ENCODE measurements at places on chromosomes 12 and 14.
A peak's percentile ranks its signal among the peaks of the same experiment; 100 is the strongest.

- no peak for DNase-seq
Observed at GRCh38 chr12:116599285-116600136, 40.3 kb downstream of the MAP1LC3B2 start.

DNA sequence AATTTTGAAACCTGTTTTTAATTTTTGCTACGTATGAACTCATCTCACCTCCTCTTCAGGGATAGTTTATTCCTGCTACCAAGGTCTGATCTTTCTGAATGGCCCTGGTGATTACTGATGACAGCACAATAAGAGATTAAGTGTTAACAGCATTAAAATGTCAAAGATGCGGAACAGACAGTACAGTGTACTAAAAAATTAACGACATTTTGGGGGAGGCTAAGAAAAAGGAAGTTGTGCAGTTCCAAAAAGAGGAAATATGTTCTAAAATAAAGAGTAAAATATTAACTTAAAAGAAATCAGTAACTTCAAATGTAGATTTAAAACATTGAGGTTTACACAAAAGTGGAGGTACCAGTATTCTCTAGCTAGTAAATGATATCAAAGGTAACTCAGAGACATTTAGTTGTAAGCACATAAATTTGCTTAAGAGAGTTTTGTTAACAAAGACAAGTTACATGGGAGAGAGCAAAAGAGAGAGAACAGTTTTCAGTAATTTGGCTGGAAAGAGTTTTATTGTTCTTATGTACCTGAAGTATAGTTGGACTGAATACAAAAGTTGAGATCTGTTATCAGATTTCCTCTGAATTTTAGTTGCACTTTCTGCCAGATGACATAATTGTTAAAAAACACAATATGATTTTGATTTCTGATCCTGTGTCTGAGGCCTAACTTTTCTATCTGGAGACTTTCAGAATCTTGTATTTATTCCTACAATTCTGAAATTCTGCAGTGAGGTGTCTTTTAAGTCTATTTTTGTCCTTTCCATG lies 4.2 kb upstream of the CLECL1 start:
- DNase-seq = no peak

DNA sequence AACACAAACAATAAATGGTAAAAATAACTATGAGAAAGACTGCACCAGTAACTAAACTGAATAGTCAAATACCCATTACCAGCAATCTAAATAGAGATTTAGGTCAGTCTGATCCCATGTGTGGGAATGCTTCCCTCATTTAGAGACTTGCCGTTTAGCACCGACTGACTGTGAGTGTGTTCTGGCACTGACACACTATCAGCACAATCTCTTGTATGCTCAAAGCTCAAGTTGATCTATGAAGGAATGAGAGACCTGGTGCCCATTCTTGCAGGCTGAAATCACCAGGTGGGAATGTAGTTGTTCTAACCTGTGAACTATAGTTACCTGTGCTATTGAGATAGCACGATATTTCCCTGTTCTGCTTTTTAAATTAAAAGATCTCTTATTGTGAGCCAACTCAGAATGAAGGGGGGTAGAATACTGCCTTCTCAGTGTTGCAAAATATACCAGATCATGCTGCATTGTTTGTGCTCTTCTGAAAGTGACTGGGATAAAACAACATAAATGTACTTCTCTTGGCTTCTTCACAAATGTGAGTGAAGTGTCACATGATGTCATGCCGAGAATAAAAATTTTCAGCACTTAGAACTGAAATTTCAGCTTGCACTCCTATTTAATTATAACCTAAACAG lies 99.6 kb downstream of the LIN7A start:
- DNase-seq = no peak

GRCh38 chr14:89428546-89429198 lies 11.6 kb upstream of the FOXN3 start:
- peak; percentile 97 for DNase-seq

- DNase-seq = no peak
Observed at GRCh38 chr12:38691164-38691563, 214.2 kb downstream of the CPNE8 start.

DNA sequence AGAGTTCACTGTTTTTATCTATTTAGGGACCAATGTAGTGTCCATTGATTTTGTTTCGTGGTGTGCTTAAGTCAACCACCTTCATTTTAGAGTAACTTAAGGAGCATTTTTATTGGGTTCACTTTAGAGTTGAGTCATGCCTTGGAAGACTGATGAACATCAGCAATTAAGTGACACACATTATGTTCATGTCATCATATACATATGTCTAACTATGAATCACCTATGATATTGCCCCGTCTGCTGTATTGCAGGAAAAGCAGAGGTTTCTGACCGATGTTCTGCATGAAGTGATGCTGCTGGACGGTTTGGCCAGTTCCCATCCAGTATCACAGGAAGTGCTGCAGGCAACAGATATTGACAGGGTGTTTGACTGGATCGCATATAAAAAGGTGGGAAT lies 227.1 kb downstream of the TRHDE start:
- no peak for DNase-seq

- no peak for DNase-seq
Observed at GRCh38 chr12:124449623-124450375, 117.6 kb downstream of the NCOR2 start.

DNA sequence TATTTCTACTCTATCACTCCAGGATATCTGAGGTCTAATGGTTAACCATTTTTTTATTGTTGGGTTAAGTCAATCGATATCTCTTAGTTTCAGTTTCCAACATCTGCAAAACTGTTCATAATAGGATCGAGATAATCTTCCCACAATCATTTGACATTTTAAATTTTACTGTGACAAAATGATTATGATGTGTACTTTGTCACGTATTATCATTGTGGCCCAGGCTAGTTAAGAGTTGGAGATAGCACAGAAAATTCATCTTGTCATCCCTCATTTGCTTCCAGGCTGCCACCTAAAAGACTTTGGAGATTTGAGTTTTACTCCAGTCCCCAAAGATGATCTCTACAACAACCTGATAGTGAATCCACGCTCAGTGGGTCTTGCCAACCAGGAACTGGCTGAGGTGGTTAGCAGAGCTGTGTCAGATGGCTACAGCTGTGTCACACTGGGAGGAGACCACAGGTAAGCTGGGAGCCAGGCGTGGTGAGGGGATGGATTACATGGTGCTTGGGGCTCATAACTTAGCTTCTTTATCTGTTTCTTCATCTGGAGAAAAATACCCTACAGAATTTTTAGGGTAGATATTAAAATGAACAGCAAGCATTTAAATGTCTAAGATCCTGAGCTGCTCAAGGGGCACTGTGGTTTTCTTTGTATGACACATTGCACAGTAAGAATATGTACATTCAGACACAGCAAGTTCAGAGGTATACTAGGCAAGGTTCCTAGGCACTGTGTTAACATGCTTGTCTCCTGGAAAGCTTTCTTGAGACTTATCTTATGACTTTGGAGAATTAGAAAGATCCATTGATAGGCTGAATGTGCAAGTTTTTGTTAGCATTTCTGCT lies 22.4 kb downstream of the ARG2 start:
- DNase-seq = no peak

DNA sequence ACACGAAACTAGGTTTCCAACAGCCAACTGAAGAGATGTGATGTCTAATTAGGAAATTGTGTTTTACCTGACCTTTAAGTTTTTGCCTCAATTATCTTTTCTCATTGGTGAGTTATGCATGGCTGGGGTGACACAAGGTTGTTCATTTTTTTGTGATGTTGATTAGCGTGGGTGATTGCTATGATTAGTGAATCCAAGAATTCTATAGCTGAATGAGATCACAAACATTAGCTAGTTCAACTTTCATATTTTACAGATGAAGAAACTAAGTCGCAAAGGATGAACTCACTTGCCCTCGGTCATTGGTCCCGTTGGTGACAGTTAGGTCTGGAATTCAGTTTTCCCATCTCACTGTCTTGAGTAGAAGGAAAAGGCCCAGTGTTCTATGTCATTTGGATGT lies 32.6 kb upstream of the LMNTD1 start:
- DNase-seq = no peak

DNA sequence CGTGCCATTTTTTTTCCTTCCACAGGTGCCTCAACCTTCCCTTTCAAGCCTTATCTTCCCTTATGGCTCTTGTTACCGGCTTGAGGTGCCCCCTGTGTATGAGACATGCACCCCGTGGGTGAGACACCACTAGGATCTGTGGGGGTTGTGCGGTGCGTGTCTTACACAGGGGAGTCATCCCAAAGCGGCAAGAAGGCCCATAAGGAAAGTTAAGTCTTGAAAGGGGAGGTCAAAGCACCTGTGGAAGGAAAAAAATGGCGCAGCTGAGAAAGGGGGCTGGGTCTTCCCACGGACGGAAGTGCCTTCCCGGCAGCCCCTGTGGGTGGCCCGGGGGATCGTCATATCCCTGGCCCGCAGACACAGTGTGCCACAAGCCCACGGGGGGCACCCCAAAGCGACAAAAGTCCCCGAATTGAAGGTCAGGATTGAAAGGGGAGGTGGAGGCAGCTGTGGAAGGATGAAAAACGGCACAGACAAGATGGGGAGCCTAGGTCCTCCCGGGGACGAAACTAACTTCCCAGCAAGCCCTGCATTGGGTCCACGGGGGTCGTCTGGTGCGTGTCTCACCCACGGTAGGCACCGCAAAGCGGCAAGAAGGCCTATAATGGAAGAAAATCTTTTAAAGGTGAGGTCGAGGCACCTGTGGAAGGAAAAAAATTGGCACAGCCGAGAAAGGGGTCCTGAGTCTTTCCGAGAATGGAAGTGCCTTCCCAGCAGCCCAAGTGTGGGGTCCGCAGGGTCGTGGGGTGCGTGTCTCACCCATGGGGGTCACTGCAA lies 273.3 kb downstream of the ALG10 start:
- no peak for DNase-seq

DNA sequence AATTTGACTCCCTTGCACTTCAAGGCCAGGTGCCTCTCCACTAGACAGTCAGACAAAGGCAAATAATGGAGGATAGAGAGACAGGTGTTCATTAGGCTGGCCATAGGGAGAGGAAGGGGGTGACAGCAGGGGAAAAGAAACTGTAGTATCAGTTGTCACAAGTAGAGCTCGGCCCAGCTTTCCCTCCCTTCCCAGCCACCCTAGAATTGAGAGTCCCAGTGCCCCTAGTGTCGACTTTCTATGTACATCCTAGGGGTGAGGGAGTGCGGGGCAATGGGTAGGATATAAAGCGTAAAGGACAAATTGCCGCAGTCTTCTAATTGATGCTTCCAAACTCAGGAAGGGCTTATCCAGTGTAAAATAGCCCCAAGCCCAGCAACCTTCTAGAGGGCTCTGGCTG lies 39.0 kb downstream of the BAZ2A start:
- DNase-seq = peak; percentile 87

DNA sequence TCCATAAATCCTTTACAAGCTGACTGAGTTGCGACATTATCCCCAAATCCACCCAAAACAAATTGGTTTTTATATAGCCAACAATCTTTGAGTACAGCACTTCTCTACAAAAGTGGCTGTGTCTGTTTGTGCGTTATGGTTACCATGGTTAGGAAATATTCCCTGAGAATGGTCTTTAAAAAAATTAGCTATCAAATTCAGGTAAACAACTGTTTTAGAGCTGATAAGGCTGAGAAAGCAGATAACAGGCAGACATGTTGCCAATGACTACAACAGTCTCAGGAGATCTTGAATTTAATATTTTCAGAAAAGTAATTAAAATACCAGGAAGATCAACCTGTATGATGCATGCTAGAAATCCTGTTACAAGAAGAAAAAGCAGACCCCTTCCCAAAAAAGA lies 248.0 kb downstream of the RASSF9 start:
- DNase-seq = no peak

DNA sequence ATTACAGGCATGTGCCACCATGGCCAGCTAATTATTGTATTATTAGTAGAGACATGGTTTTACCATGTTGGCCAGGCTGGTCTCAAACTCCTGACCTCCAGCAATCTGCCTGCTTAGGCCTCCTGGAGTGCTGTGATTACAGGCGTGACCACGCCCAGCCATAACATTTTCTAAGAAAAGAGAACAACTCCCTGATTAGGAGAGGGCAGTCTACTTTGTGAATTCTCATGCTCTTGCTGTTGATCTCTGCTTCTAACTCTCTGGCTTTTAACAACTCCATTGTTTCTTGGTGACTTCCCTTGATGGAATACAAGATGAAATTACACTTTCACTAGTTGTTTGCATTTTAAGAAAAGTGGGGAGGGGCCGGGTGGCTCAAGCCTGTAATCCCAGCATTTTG lies 33.6 kb downstream of the SSH1 start:
- DNase-seq = no peak

GRCh38 chr14:77885367-77885766 lies 85.5 kb downstream of the ADCK1 start:
- DNase-seq = peak; percentile 16

GRCh38 chr12:122064025-122064777 lies 14.4 kb upstream of the MLXIP start:
- DNase-seq = peak; percentile 84

- DNase-seq = peak; percentile 41
Observed at GRCh38 chr14:61280092-61280525, 1.0 kb downstream of the TMEM30B start.

DNA sequence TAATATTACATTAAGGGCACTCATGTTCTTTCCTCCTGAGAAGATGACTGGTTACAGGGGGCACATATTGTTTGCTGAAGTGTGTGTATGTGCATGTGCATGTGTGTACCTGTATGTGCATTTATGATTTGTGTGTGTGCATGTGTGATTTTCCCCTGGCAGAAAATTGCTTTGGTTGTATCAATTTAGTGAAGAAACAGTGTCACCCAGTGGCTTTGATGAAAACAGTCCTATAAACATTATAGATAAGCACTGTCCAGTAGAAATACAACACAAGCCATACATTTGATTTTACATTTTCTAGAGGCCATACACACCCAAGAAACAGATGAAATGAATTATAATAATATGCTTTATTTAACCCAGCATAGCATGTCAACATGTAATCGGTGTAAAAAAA lies 8.6 kb downstream of the PDE3A start:
- DNase-seq = no peak

DNA sequence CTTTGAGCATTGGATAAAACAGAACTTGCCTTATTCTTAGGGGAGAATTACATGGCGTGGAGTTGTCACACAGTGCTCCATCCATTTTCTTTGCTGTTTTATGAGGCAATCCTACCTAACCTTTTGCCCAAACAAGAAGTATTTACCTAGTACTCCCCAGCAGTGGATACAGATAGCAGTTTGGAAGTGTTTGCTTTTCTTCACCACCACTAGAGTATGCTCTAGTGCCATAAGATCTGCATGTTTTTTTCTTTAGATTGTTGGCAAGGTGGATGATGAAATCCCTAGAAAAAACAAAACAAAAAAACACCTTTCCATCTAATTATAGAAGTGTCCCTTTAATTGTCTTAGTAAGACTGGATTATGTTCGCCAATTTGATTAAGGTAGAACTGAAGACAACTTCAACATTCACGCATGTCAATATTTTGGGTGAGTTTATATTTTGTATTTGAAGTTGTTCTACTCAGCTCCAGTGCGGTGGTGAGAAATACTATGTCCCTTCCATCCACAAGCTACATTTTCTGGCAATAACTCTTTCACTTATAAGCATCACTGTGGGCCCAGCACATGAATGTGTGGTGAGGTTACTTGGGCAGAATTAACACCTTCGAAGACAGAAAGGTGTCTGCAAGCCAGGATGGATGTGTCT lies 23.6 kb upstream of the TMEM260 start:
- peak; percentile 83 for DNase-seq

- DNase-seq = no peak
Observed at GRCh38 chr12:28941248-28941647, 207.8 kb upstream of the FAR2 start.
